Head of caudate nucleus (tissue), 42 donors: ENCODE measurements at places on chromosomes 2 and 18.

DNA sequence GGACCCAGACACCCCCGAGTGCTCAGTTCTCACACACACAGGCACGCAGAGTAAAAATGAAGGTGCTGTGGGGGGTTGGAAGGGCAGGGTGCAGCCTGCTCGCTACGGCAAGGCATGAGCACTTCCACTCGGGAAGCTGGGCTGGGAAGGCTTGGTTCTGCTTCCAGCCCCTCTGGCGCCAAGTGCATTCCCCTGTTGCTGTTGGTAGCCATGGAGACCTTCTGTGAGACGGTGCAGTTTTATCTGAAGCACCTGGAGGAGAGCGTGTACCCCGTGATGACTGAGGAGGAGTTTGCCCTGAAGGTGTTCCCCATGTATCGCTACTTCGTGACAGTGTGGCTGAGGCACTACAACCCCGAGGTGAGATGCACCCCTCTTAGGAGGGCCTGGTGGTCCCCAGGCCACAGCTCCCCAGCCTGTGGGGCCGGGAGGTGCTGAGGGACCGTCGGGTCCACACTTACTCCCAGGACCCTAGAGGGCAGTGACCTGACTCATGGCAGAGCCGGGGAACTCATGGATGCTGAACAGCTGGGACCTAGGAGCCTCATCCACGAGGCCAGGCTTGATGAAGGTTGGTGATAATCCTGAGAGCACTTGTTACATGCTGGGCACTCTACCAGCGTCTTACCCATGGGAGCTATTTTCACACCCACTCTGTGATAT is 15.5 kb downstream of the MROH2A start:
- no peak for DNase-seq

- DNase-seq: no peak
These were observed 13.9 kb downstream of the MAPRE2 start for GRCh38 chr18:35055105-35055504.

- DNase-seq: no peak
These were observed 49.7 kb upstream of the ZNF516 start for GRCh38 chr18:76544511-76545345.

- DNase-seq: no peak
These were observed 1.4 kb downstream of the MARCHF7 start for GRCh38 chr2:159713631-159714246.

DNA sequence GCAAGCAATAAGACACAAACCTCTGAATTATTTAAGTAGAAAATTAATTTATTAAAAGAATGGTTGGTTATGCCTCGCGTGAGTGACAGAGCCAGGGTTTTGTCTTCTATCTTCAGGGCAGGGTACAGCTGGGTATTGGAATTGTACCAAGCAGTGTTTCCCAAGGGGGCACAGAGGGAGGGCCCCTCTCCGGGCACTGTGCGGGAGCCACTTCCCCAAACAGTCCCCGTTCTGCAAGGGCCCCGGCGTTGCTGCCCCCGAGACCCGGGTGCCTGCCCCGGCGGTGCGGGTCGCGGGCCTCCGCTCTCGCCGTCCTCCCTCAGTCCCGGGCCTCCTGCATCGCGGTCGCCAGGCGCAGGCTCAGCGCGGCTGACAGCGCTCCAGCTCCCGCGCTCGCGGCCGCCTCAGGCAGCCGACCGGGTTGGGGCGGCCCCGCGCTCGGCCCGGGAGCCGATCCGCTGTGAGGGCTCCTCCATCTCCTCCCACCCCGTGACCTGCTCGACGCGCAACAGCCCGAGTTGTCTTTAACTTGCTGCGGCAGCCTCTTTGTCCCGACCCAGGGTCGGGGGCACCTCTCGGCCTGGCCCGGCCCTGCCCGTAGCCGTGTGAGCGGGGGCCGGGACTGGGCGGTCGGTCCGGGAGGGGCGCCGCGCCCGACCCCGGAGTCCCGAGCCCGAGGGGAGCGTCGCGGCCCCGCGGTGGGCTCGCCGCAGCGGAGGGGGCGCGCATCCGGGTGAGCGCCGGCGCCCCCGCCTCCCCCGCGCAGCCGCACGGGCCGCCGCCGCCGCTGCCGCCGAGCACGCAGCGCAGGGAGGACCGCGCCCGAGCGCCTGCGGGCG is 620 bp upstream of the GALNT1 start:
- DNase-seq: peak; percentile 70

- no peak for DNase-seq
These were observed 82.4 kb downstream of the ARMC9 start for GRCh38 chr2:231280846-231281245.

DNA sequence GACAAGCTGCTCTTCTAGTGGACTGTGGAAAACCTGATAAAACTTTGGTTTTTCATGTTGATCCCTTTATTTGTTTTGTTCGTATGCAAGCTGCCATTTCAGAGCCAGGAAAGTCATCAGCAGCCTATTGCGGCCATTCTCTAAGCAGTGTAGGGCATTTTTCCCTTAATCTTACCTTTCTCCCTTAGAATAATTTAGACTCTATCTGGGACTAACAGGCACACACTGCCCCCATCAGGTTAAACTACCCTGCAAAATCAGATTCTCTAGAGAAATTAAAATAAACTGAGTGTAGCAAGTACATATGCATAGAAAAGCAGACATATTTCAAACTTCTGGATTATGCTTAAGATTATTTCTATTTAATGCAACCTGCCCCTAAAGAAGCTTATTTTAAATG is 347.5 kb downstream of the METTL4 start:
- DNase-seq: no peak

- no peak for DNase-seq
These were observed 233.6 kb upstream of the RASGRP3 start for GRCh38 chr2:33242845-33243244.

- DNase-seq: no peak
These were observed 221.2 kb downstream of the TGIF1 start for GRCh38 chr18:3671176-3671575.

DNA sequence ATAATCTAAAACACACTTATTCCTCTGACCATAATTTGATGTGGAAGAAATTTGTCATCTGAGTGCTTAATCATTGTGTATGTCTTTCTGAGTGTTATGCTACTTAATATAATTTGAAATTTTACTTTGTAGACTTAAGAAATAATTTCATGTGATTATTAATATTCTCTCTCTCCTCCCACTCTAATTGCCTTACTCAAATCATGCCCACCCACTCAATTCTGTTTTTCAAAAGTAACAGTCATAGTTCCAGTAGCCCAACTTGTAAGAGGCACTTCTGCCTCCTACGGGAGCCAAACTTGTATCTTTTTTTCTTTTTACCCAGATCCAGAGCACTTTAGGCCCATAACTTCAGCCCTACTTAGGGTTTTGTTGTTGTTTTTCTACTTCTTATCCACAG is 18.5 kb upstream of the KYNU start:
- DNase-seq: no peak

DNA sequence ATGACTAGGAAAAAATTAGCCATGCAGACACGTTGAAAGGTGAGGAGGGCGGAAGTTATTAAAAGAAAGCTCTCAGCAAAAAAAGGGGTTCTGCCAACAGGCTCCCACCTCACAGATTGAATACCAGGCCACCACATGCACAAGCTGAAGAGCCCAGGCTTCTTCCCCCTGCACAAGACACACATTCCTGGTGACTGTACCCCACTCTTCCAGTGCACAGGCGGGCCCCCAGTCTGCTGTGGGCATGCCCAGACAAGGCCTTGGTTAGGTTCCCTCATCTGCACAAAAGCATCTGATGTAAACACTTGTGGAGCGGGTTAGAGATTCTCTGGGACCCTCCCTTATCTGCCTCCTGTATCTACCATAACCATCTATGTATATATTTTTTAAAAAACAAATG is 81.7 kb downstream of the AGPS start:
- no peak for DNase-seq

- peak; percentile 48 for DNase-seq
These were observed 31.9 kb upstream of the CREG2 start for GRCh38 chr2:101419096-101419663.

GRCh38 chr2:231260442-231261208 is 62.2 kb downstream of the ARMC9 start:
- DNase-seq: no peak

DNA sequence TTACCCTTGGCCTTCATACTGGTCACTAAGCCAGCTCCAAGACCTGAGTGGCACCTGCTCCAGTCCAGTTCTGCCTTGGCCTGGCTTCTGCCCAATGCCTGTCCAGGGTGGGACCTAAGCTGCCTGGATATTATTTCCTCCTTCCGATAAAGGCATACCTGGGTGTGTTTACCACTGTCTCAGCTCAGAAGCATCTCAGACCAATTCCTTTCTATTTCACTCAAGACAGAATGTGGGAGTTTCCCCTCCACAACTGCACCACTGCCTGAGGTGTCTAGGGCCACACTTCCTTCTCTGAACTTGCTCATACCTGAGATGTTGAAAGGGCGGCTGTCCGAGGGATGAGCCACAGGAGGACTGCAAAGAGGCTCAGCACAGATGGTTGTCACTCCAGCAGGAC is 18.4 kb upstream of the CAB39 start:
- DNase-seq: no peak

DNA sequence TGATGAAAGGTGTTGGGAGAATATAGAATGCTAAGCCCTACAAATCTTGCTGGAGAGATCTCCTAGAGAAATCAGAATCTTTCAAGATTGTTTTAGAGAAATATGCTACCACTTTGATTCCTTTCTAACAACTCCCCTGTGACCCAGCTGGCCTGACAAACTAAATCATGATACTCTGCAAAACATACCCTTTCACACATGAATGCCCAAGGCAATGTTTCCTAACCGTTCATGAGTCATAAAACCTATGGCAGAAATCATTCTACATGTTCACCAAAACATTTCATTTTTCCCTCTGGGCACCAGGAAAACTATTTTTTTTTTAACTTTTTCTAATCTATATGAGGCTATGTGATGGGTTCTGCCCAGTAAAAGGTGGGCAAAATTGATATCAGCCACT is 77.8 kb upstream of the SETBP1 start:
- DNase-seq: no peak

- no peak for DNase-seq
These were observed 92.5 kb downstream of the KCNF1 start for GRCh38 chr2:11004199-11004598.

DNA sequence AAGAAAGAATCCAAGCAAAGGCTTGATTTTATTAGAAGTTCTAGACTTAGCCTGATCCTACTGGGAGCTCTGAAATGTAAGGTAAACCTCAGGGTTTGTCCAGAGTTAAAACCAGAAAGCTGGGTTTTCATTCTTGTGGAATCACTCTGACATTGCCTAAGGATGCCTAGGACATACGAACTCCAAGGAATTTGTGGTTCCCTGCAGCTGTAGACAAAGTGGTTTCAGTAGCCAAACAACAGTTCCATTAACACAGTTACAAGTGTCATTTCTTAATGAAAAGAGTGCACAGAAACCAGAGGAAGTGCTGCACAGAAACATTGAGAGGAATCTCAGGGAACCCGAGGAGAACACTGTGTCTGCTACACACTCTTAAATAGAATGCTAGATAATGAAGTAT is 221.4 kb upstream of the ST6GAL2 start:
- no peak for DNase-seq

GRCh38 chr2:96961210-96961950 is 25.0 kb downstream of the FAM178B start:
- no peak for DNase-seq

DNA sequence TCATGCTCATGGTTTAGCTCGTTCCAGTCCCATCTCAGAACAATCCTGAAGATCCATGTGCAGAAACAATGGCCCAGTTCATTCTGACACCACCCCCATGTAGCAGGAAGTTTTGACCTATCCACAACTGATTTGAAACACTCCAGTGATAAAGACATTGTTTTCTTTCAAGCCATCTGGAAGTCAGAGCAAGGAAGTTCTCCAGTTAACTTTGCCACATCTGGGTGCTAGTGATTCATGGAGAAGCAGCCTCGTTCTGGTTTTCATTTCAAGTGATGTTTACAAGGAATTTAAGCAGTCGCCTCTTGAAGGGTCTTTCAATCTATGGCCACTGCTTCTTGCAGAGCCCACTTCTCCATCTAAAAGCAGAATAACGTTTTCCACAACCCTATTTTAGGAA is 36.6 kb upstream of the TWIST2 start:
- DNase-seq: no peak

GRCh38 chr2:138779406-138779780 is 797 bp downstream of the NXPH2 start:
- DNase-seq: no peak

- peak; percentile 76 for DNase-seq
These were observed 272.6 kb downstream of the NEDD4L start for GRCh38 chr18:58316396-58317342.

- peak; percentile 29 for DNase-seq
These were observed 25.5 kb upstream of the PXDN start for GRCh38 chr2:1769703-1770422.
